ENCODE measurements at places on chromosomes 11 and 22.

DNA sequence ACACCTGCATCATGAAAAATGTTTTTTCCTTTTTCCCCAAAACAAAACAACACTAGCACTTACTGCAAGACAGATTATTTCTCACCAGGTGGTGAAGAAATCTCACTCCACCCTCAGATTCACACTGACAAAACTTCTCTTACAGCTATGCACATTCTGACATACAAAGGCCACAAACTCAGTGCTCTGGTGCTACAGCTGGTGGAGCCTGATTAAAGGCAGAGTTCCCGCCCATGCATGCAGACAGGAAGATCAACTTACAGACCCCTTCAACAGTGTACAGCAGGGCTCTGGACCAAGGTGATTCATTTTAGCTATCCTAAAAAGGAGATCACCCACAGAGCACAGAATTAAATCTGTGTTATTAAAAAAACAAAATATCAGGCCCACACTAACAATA lies 112.6 kb downstream of the CADM1 start:
- no peak for DNase-seq

GRCh38 chr11:133198438-133198837 lies 333.9 kb downstream of the OPCML start:
- no peak for DNase-seq

DNA sequence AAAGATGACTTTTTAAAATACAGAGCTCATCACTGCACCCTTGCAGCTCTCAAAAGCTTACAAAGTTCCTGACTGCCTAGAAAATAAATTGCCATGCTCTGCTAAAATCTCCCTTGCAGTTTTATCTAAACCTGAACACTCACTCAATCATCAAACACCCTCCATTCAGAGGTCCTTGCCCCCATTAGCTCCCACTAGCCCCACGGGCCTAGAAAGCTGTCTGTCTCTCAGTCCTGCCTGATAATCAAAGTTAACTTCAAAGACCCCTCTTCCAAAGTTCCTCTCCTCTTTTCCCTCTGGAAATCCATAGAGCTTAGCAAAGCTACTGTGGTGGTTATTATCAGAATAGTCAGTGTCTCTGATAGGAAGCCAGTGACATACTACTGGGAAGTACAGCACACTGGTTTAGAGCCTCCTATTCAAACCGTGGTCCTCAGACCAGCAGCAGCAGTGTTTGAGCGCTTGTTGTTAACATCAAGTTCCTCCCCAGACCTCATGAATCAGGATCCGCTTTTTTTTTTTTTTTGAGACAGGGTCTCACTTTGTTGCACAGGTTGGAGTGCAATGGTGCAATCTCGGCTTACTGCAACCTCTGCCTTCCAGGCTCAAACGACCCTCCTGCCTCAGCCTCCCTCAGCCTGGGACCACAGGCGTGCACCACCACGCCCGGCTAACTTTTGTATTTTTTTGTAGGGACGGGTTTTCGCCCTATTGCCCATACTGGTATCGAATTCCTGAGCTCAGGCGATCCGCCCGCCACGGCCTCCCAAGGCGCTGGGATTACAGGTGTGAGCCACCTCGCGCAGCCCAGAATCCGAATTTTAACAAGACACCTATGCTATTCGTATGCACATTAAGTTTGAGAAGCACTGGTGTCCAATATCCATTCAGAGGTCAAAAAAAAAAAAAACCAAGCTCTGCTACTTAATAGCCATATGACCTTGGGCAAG lies 1.2 kb downstream of the NDUFC2 start:
- no peak for DNase-seq

DNA sequence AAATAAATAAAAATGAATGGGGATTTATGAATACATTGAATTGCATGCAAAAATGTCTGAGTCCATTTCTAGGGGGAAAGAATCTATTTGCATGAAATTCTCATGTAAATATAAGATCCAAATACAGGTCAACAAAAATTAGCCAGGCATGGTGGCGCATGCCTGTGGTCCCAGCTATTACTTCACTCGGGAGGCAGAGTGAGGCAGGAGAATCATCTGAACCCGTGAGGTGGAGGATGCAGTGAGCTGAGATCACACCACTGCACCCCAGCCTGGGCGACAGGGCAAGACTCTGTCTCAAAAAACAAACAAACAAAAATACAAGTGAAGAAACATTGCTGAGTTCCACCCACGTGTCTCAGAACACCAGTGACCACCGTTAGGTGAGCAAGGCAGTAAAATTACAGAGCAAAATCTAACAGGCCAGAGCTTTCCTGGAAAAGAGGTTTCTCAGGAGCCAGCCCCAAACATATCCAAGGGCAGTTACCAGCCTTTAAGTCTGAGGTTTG lies 17.3 kb downstream of the PACSIN2 start:
- no peak for DNase-seq

DNA sequence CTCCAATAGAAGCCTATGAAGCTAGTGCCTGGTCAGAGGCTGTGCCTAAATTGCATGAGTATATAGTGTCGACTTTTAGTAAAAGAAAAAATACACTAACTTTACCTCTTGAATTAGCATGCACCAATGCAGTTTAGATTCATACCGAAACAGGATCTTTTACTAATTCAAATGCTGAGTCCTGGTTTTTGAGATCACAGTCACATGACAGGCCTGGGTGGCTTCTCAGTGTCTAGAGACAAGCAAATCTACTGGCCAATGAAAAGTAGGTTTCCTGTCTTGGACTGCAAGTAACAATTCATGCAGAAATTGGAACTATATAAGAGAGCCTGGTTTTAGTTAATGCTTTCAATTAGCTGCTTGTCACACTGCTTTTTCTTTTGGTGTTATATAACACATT lies 7.2 kb downstream of the ARHGEF12 start:
- DNase-seq, result no peak

DNA sequence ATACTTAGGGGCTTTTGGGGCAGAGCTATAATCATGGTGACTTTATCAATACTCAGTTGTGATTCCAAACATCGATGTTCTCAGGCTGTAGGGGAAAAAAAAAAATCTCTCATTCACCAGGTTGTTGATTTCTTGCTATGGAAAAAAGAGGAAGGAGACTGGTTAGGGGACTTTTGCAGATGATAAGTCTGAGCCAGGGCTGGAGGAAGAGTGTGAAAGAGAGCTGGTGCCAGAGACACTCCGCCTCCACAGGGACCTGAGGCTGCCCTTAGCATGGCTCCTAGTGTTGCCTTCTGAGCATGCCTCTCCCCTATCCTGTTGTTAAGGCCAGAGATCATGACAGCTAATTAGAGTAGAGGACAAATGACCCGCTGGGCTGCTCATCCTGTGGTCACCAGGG lies 16.9 kb downstream of the UPB1 start:
- DNase-seq, result no peak

DNA sequence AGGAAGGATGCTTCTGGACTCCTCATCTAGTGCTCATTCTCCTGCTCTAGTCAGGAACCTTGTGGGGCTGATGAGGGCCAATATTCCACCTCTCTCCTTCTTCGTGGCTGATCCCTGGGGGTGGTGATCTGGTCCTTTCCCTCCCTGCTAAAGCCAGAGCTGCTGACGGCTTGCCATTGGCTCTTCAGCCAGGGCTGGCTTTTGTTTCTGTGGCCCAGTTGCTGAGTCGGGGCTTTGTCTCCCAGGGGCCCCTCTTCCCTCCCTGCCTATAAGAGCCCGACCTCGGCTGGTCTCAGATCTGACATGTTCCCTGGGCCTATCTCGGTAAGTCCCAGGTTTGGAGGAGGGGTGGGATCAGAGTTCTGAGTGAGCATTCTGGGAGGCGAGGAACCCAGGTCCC lies at the start of gene CRYBA4:
Gene CRYBA4 (plus strand): TSS at position 301 of the 400 bp plus-strand sequence. CDS start 634 bp downstream, outside the sequence.
- DNase-seq, result no peak

DNA sequence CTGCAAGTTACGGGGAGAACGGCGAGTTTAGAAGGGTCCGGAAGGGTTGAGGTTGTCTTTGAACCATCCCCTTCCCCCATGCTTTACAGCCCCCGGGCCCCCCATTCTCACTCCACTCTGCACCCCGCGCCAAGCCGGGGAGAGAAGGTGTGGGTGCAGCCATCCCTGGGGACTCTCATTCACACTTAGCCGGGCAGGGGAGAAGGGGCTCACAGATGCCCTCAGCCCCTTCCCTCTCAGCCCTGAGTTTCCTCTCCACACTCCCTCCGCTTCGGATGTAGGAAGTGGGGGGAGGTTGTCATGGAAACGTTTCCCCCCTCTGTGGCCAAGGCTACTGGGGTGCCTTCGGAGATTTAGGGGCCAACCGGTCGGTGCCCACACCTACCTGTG lies 334 bp downstream of the CADM1 start:
- DNase-seq, result no peak

- DNase-seq, result no peak
These were observed 115.6 kb downstream of the CACNA1I start for GRCh38 chr22:39686178-39686620.

DNA sequence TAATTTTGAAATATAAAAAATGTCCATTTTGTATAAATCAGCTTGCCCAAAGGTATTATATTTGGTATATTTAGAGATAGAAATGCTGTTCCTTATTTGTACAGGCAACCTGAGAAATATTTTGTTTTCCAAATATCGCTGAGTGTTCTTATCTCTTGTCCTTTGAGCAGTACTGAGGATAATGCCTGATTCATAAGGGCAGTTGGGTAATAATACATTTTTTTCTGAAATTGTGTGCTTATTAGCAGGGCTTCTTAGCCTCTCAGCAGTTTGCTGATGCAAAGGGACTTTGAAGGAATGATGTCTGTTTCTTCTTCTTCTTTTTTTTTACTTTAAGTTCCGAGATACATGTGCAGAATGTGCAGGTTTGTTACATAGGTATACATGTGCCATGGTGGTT lies 69.1 kb downstream of the LDLRAD3 start:
- no peak for DNase-seq

- no peak for DNase-seq
These were observed 8.1 kb downstream of the GRAMD1B start for GRCh38 chr11:123438131-123438627.

DNA sequence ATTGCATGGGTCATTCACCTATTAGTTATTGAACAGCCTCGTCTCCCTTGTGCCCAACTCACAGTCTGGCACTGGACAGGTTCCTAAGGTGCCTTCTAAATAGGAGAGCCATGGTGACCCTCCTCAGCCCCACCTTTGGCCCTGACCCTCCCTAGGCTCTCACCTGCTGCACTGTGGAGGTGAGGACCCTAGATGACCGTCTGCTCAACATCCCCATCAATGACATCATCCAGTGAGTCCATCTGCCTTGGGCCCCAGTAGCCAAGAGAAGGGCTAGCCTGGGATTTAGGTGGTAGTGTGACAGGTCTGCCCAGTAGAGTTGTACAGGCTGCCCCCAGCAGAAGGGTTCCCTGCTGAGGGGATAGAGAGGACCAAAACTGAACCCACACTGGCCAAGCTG lies 13.6 kb downstream of the UCP2 start:
- DNase-seq, result no peak

- no peak for DNase-seq
These were observed 326.2 kb upstream of the PDGFD start for GRCh38 chr11:104490182-104490581.

- no peak for DNase-seq
These were observed 6.4 kb upstream of the KRTAP5-10 start for GRCh38 chr11:71558996-71559395.

GRCh38 chr11:91066456-91067047 lies 843.7 kb upstream of the CHORDC1 start:
- DNase-seq, result no peak

- no peak for DNase-seq
These were observed 28.4 kb upstream of the BMAL1 start for GRCh38 chr11:13249177-13249576.

DNA sequence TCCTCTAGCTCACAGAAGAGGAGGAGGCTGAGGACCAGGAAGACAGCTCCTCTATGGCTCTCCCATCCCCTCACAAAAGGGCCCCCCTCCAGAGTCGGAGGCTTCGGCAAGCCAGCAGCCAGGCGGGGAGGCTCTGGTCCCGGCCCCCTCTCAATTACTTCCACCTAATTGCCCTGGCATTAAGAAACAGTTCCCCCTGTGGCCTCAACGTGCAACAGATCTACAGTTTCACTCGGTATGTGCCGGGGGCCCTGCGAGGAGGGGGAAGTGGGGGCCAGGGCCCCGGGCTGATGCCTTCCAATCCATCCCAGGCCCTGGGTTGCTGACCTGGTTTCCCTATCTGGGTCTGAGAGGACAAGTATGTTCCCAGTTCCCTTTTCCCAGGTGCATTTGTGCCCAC lies 7.9 kb downstream of the FOXR1 start:
- no peak for DNase-seq

GRCh38 chr11:110463153-110463552 lies 33.4 kb downstream of the FDX1 start:
- DNase-seq, result no peak

DNA sequence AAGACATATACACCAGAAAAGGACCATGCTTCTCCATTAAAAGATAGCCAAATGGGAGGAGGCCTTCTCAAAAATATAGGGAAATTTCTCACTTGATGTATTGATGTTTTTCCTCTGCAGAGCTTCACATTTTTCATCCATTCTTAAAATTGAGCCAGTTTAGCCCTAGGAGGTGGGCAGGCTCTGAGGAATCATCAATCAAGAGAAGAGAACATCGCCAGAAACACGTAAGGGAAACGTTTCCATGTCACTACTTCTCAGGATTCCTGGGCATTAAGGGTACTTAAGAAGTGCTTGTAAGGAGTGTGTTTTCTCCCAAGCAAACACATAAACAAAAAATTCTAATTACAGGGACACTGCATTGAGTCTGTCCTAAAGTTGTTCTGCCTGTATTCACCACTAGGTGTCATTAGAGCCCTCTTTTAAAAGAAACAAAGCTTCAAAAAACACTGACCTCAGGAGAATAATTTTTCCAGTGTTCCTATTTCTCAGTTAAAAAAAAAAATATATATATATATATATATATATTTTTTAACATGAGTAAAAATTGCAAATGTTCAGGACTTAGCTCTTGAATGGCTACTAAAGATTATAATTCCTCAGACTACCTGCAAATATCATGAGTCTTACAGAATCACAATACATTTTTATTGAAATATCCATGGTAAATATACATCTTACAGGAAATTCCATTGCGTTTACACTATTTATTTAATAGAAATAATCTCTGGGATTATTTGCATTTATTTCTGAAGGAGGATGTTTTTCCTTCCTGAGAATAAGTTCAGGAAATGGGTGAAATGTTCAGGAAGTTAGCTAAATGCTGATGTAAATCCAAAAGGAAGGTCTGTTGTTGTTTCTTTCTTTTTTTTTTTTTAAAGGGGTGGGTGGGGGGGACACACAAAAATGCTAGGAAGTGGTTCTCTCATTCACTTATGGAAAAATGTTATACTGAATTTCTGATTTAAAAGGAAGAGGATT lies 16.0 kb downstream of the FZD4 start:
- DNase-seq, result no peak

- DNase-seq, result peak; percentile 5
These were observed 110.9 kb downstream of the NTM start for GRCh38 chr11:131481303-131481702.
